ENCODE measurements at places on chromosomes 3 and 15. TPM values are rescaled to one million over a fixed set of nuclear protein-coding genes. Genes with fewer than 3 reads are reported as not detected.

The GOLGA8S gene
- total RNA-seq, result 2.4 TPM

DNA sequence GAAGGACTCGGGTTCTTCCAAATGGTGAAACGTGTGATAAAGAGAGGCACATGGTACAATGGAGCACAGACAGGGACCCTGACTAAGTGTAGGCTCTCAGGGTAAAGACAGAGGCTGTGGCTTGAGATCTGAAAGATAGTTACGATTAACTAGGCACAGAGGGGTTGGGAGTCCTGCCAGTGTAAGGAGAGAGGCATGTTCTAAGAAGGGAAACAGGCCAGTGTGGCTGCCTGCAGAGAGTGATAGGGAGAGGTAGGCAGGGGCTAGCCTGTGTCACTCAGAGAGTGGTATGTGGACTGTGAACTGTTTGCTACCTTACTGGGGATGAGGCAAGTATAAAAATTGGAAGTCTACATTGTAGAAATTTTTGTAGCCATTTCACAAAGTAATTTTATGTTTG lies 109.5 kb downstream of the PEX5L start:
- no peaks in the 10 kb centered on the region for H3K36me3 ChIP-seq
- DNase-seq, result no peak
- H3K4me3 ChIP-seq, result no peak overlapping the region

The REC114 gene
- not detected for total RNA-seq

DNA sequence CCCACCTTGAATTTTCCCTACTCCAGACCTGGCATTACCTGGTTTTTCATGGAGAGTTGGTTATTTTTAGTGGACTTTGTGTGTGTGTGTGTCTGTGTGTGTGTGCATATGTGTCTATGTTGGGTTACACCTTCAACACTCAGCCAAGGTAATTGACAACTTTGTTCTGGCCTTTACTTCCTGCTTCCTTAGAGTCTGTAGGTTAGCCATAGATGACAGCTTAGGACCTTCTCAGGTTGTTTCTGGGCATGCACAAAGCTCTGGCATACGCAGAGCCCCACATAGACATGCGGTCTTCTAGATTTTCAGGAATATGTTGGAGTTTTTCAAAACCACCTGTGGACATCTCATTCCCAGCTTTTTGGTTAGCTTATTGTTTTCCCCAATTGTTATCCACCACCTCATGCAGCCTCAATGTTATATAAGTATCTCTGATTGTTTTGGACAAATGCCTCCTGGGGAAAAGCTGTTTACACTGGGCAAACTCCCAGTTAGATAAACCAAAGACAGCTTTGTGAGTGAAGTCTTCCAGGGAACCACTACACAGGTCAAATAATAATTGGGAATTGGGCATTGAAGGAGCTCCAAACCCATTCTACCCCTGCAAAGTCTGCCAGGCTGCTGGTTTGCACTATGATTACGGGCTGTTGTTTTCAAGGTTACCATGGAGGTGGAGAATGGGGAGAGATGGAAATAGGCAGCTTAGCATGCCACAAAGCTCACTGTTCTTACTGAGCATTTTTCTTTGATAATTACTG lies 201.2 kb downstream of the ADAMTSL3 start:
- peaks cover 14% of the 10 kb centered on the region for H3K27me3 ChIP-seq
- DNase-seq, result no peak
- H3K36me3 ChIP-seq, result no peaks in the 10 kb centered on the region
- H3K4me3 ChIP-seq, result no peak overlapping the region

The CACNA1D gene
- total RNA-seq, result 1.2 TPM

DNA sequence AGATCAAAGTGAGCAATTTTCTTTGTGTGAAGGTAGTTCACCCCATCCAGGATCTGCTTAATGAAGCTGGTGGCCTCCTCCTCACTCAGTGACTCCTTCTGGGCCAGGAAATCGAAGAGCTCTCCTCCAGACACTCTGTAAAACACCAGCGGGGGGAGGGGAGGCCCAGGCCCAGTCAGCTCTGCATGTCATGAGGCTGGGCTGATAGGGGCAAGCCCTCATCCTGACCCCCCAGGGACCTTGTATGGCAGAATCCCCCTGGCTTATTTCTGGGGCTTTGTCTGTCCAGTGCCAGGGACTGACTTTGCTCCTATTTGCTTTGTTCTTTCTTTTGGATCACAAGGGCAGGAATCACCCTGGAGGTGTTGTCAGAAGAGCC lies 74.9 kb downstream of the DAPK2 start:
- H3K27me3 ChIP-seq, result no peaks in the 10 kb centered on the region
- peak overlapping the region; percentile 67 for H3K4me3 ChIP-seq
- H3K27ac ChIP-seq, result peak overlapping the region; percentile 86
- peak; percentile 64 for DNase-seq
- H3K4me1 ChIP-seq, result peaks cover 38% of the 10 kb centered on the region
- H3K36me3 ChIP-seq, result no peaks in the 10 kb centered on the region

GRCh38 chr3:29486917-29487316 lies 206.0 kb downstream of the RBMS3 start:
- no peak overlapping the region for H3K4me3 ChIP-seq
- DNase-seq, result no peak
- H3K4me1 ChIP-seq, result no peaks in the 10 kb centered on the region
- H3K27ac ChIP-seq, result no peak overlapping the region
- no peaks in the 10 kb centered on the region for H3K27me3 ChIP-seq
- peaks cover 5% of the 10 kb centered on the region for H3K36me3 ChIP-seq

DNA sequence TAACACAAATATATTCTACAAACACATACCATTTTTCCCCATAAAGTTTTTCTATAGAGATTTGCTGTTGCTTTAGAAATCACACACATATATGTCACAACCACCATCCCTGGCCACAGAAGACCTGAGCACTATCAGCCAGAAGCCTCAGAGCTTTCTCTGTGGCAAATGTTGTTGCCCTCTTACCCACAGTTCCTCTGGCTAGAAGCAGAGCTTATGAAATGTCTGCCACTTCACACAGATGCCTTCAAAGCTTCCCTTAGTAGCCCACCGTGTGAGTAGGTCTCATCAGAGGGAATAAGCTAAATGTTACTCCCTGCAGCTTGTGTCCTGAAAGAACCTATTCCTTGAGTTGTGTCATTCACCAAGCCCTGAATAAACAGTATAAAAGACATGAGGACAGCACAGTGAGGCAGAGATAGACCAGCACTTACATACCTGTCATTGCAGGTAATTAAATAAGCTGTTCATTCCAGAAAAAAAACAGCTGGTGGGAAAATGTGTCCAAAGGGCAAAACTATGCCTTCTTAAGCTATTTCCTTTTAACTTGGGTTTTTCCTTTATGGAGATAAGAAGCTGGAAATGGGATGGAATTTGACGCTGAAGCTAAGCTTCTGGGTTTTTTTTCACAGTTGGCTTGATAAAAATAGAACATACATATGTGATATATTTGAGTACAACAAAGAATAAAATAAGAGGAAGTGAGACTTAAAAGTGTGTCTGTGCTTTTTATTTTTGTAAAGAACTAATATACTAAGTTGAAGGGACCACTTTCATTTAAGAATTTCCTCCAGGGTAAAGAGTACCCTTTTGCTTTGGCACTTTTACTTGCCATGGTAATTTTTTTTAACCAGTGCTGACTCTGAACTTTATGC lies 391.4 kb downstream of the KCNH8 start:
- no peaks in the 10 kb centered on the region for H3K27me3 ChIP-seq
- no peak for DNase-seq
- H3K4me3 ChIP-seq, result no peak overlapping the region
- H3K27ac ChIP-seq, result no peak overlapping the region
- no peaks in the 10 kb centered on the region for H3K36me3 ChIP-seq

- DNase-seq, result no peak
- peaks cover 9% of the 10 kb centered on the region for H3K4me1 ChIP-seq
- no peak overlapping the region for H3K4me3 ChIP-seq
- no peaks in the 10 kb centered on the region for H3K36me3 ChIP-seq
- H3K27ac ChIP-seq, result no peak overlapping the region
Observed at GRCh38 chr15:100106732-100107131, 235.0 kb downstream of the ADAMTS17 start.

GRCh38 chr15:68154923-68155559 lies 50.1 kb downstream of the CALML4 start:
- DNase-seq, result no peak
- H3K27me3 ChIP-seq, result no peaks in the 10 kb centered on the region
- no peak overlapping the region for H3K27ac ChIP-seq
- peaks cover 7% of the 10 kb centered on the region for H3K4me1 ChIP-seq

DNA sequence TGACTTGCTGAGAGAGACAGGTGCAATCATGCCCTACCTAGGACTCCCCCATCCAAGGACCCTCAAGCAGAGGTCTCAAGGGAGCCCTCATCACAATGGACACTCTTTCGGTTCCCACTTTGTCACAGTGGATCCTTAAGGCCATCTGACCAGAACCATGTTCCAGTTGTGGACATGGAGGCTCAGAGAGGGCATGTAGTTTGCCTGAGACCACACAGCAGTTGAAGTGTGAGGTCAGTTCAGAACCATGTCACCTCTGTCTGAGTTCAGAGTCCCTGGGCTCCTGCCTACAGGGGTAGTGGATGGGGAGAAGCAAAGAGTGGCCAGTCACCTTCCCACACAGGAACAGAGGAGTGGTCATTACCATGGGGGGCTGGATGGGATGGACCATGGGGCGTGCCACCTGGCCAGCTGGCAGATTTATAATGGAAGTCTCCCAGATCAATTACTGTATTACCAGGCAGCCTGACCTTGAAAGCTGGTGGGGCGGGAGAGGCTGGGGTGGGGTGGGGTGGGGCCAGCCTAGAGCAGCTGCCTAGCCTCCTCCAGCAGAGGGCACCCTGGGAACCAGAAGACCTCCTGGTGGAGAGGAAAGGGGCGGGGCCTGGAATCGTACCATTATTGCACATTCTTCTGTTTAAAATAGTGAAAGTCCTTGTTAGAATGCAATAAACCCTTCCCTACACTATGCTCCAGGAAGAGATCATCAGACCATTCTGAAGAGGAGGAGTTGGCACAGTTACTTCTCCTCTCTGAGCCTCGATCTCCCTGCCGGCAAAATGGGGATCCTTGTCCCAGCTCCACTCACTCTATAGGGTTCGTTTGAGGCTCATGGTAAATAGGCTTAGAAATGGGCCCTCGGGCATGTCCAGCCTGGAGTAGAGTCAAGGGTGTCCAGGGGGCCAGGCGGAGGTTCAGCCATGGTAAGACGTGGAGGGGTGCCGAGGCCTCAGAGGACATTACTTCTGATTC lies 26.9 kb upstream of the LINGO1 start:
- DNase-seq, result no peak
- H3K27me3 ChIP-seq, result peaks cover 12% of the 10 kb centered on the region
- no peak overlapping the region for H3K4me3 ChIP-seq

- H3K4me3 ChIP-seq, result no peak overlapping the region
- no peak for DNase-seq
- no peaks in the 10 kb centered on the region for H3K27me3 ChIP-seq
- H3K36me3 ChIP-seq, result no peaks in the 10 kb centered on the region
- H3K27ac ChIP-seq, result no peak overlapping the region
- peaks cover 25% of the 10 kb centered on the region for H3K4me1 ChIP-seq
Observed at GRCh38 chr3:107627962-107628542, 105.3 kb downstream of the BBX start.

GRCh38 chr15:47390208-47390765 lies 327.0 kb upstream of the SEMA6D start:
- no peak for DNase-seq
- no peaks in the 10 kb centered on the region for H3K27me3 ChIP-seq
- no peaks in the 10 kb centered on the region for H3K4me1 ChIP-seq
- H3K36me3 ChIP-seq, result no peaks in the 10 kb centered on the region
- no peak overlapping the region for H3K4me3 ChIP-seq
- H3K27ac ChIP-seq, result no peak overlapping the region

- peak overlapping the region; percentile 26 for H3K4me3 ChIP-seq
- no peak overlapping the region for H3K27ac ChIP-seq
- no peaks in the 10 kb centered on the region for H3K36me3 ChIP-seq
- peaks cover 9% of the 10 kb centered on the region for H3K4me1 ChIP-seq
Observed at GRCh38 chr3:113212150-113212843, 940 bp downstream of the BOC start.

DNA sequence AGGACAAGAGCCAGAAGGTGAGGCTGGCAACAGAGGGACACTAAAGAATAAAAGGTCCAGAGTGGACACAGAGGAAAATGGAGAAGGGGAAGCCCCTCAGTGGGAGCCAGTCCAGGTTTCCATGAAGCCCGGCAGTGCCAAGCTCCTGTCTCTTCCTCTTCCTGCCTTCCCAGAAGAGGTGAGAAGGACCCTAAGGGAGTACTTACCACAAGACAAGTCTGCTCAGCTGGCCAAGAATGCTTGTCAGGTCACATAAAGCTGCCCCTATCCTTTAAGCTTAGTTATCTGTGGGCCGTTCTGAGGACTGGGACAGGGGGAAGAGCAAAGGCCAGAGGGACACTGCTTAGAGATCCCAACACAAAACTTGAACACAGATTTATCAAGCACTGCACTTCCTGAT lies 100.2 kb downstream of the RYK start:
- no peaks in the 10 kb centered on the region for H3K4me1 ChIP-seq
- H3K36me3 ChIP-seq, result peaks cover 12% of the 10 kb centered on the region
- no peak overlapping the region for H3K27ac ChIP-seq
- no peak for DNase-seq
- H3K4me3 ChIP-seq, result no peak overlapping the region

The ERICH6 gene
- total RNA-seq, result 0.33 TPM

Measured in natural killer cell treated with Interleukin-12 subunit alpha and Interleukin-12 subunit beta and Interleukin-15 and Interleukin-18, amount 100 ng/mL, for 72 hours (primary cell).